Stimulated activated CD8-positive, alpha-beta memory T cell treated with anti-CD3 and anti-CD28 coated beads, Interleukin-2, amount 100 ng/mL, for 1 hour (primary cell): ENCODE measurements at places on chromosomes 6 and 20.
A peak's percentile ranks its signal among the peaks of the same experiment; 100 is the strongest.

DNA sequence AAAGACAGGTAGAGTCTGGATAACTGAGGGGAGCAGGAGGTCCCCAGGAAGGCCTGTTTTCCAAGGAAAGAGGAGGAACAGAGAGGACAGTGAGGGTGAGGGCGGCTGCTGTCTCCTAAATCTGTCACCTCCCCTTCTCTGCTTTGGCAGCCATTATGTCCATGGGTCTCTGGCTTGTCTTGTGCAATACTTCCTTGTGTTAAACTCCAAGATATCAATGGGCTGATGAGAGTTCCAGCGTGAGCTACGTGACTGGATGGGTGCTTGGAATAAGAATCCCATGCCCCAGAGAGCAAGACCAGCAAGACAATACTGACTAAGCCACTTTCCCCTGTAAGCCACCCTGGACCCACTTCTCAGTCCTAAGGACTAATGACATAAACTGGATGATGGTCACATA lies 26.3 kb upstream of the DNAAF9 start:
- DNase-seq, result no peak

DNA sequence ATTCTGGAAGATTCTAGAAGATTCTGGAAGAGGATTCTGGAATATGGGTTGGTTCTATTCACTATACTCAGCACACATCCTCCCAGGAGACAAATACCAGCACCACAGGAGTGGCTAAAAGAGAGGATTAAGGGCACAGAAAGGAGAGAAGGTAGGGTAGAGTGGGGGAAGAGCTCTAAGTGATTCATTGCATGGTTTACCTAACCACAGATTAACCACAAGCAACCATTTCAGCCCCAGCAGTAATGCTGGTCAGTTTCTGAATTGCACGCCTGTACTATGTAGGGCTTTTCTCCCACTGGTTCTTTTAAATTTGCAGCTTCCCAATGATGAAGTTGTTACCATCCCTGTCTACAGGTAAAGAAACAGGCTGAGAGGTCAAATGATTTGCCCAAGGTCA lies 192.7 kb upstream of the PMEPA1 start:
- no peak for DNase-seq

GRCh38 chr20:8656335-8656734 lies 412.6 kb upstream of the PLCB4 start:
- DNase-seq, result no peak

- DNase-seq, result no peak
Measured at GRCh38 chr6:116633685-116634084, 17.4 kb downstream of the RSPH4A start.

- no peak for DNase-seq
Measured at GRCh38 chr20:50320901-50321796, 130.5 kb downstream of the CEBPB start.

- DNase-seq, result no peak
Measured at GRCh38 chr6:122207794-122208193, 191.7 kb upstream of the HSF2 start.

DNA sequence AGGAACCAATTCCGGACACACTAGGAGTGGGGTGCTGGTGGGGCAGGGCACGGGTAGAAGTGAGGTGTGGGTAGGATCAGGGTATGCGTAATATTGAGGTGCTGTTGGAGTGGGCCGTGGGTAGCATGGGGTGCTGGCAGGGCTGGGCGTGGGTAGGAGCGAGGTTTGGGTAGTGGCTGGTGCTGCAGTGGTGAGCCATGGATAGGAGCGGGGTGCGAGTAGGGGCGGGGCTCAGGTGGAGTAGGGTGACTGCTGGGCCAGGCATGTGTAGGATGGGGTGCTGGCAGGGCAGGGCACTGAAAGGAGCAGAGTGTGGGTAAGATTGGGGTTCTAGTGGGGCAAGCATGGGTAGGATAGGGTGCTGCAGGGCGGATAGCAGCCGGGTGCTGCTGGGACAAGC lies 114.2 kb upstream of the DUSP22 start:
- no peak for DNase-seq

DNA sequence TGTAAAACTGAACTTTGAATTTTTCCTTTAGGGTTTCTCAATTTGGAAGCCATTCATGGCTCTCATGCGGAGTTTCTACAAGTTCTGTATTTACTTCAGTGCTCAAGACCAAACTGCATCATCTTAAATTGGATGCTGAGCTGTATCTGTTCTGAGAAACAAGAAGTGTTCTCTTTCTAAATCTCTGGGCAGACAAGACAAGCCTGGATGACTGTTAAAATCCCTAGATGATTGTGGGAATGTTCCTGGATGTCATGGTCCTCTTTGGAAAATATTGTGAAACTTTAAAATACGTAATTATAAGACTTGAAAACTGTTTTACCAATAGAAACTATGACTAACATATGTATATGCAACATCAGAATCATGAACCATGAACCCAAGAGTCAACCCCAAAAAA lies 6.2 kb upstream of the GCM1 start:
- no peak for DNase-seq

DNA sequence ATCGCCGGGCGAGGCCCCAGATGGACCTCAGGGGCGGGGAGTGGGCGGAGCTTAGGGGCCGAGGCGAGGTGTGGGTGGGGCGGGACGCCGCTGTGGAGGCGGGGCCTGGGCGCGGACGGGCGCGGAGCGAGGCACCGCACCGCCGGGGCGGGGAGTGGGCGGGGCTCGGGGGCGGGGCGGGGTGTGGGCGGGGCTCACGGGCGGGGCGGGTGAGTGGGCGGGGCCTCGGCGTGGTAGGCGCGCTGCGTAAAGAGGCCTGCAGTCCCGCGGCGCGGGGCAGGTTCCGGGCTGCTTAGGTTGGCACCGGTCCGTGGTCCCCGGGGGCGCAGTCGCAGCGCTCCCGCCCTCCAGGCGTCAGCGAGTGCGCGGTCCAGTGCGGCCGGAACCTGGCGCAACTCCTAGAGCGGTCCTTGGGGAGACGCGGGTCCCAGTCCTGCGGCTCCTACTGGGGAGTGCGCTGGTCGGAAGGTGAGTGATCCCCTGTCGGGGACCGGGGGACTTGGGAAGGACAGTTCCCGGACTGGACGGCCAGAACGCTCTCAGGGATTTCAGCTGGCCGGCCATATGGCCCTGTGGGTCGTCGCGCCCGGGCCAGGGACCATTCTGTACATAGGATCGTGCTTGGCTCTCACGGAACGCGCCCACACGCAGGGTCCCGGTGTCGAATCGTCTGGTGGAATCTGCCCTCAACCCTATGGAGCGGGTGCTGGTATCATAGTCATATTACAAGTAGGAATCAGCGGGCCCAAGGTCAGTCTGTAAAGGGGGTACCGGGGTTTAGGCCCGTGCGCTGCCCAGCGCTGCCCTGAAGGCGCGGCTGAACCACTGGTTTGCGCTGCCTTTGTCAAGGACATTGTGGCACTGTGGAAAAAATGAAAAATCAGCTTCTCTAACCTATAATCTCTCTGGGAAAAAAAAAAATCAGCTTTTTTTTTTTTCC lies at the start of gene NQO2:
Gene NQO2, plus strand, starts transcription at position 277 of the 940 bp plus-strand sequence. CDS start 6,659 bp downstream, outside the sequence.
- peak; percentile 87 for DNase-seq

- no peak for DNase-seq
Measured at GRCh38 chr6:153058909-153059308, 56.4 kb upstream of the MTRF1L start.

GRCh38 chr6:132798869-132799538 lies 567 bp upstream of the SLC18B1 start:
- peak; percentile 49 for DNase-seq

DNA sequence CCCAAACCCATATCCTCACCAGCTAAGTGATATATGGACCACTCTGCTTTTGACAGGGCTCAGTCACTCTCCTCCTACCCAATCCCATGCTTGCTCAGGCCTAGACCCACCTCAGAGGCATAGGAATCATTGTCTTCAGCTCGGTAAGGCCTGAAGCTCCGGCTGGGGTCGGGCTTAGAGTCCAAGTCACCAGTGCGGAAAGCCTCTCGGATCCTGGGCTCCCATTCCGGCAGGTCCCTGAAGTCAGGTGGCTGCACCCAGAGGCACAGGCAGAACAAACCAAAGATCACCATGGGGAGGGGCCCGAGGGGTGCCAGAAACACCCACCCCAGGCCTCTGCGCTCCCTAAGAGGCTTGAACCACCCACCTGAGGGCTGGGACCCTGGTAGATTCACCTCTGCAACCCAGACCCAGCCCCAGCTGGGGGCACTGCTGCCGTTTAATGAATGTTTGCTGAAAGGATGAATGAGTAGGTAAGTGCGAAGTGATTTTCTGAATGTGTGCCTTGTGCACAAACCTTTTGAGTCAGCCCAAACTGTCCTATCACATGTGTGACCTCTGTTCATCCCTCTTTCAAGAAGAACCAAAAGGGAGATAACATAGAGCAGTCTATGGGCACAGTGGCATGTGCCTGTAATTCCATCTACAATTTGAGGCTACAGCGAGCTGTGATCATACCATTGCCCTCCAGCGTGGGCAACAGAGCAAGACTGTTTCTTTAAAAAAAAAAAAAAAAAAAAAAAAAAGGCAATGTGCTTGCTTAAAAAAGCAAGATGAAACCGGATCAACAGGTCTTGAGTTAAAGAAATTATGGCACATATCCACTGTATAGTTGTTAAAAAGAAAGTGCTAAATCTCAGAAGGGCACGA lies 39.3 kb upstream of the DSN1 start:
- DNase-seq, result no peak

GRCh38 chr20:59084041-59084850 lies 41.7 kb upstream of the PRELID3B start:
- DNase-seq, result no peak

- no peak for DNase-seq
Measured at GRCh38 chr6:27375613-27376079, 12.9 kb upstream of the ZNF391 start.

DNA sequence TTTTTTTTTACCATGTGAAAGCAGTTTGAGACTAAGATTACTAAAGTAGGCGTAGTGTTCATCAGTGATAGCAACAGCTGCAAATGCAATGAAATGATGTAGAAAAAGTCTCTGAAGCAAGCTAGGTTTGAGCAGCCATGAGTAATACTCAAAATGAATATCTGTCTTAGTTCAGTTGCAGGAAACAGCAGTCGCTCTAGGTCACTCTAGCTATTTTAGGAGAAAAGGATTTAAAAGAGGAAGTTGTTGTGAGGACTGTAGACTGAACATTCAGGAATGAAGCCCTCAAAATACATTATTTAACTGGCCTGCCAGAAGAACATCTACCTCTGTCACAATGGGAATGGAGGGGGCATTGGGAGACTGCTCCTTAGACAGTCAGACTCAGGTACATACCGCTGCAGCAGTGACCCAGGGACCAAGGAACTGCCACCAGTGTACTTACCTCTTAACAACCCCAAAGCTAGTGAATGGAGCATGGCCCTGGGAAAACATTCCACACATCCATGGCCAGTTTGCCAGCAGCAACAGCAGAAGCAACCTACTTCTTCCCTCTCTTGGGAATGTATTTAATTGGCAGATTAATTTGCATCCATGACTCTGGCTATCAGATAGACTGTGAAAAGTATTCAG lies 243.0 kb upstream of the KHDRBS2 start:
- no peak for DNase-seq

DNA sequence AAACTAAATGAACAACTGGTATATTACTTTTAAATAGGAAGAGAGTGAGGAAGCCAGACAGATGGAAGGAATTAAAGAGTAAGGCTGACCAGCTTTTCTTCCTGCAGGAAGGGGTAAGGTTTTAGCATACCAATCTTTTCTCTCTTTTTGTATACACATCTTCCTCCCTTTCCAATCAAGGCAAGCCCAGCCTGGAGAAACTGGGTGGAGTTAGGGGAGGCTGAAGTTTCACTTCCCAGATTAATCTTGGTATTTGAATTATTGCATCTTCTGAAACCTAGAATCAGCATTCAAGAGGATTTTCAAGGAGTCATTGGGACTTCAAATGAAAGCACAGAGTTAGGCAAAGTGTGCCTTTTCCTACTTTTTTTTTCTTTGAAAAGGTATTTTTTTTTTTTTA lies 33.1 kb downstream of the TMEM14A start:
- no peak for DNase-seq

DNA sequence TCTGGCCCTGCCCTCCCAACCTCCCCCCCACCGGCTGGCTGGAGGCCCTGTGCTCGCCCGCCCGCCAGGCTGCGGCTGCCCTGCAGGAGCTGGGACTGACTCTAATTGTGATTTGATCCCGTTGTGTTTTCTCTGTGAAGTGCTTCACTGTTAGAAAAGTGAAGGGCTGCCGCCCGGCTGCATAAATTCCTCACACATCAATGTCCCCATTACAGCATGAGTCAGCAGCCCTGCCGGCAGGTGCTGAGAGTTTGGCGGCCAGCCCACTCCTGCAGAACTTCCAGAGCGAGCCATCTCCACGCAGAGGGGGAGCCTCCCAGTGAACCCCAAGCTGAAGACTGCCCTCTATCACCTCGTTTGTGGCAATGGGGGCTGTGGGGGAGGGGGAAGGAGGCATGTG lies 137.9 kb downstream of the DLL1 start:
- no peak for DNase-seq

DNA sequence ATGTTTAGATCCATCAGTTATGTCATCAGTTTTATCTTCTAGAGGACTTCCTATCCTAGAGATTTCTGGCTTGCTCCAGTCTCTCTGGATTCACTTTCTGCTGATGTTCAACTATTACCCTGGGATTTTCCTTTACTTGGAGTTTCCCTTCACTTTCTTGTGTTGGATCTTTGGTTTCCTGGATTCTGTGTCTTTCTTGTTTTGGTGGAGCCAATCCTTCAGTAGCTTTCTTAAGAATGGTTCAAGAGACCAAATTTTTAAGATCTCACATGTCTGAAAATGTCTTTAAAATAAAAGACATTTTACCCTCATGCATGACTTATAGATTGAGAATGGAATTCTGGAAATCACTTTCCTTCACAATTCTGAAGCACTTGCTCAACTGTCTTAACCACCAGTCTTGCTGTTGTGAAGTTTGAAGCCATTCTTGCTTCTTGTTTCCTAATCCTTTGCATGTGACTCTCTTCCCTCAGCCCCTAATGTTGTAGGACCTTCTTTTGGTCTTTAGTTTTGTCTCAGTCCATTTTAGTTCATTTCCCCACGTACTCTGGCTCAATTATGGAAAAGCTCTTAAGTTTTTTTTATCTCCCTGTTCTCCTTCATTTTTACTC lies 87.9 kb downstream of the ARID1B start:
- no peak for DNase-seq

DNA sequence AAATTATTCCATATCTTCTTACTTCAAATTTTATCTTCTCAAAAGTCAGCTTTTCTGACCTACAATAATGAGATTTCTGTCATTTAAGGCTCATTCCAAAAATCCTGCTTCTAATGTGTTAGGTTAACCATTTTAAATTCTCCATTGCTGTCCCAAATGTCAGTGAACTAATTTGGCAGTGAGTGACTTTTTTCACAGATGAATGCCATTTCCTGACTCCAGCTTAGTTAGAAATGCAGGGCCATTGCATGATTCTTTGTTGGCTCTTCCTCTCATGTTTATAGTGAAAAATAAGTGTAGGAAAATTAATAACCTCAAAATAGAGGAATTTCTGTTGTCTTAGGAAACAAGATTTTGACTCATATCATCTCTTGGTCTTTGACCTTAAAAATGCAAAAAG lies 44.1 kb downstream of the VIP start:
- DNase-seq, result no peak
